ENCODE measurements at places on chromosomes 12 and 14.

DNA sequence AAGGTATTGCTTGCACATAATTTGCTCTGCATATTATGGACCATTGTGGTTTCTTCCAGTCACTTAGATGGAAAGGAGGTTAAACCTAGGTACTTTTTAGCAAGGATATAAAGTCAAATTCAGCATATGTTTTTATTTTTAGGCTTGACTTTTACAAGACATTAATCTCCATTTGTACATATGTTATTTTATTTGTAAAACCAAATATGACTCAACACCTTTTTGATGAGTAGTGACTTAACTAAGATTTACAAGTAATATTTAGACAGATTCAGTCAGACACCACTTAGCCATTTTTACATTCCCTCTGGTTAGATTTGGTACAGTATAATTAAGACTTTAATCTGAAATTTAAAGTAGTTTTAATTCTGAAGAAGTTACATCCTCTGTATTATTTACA is 55.0 kb downstream of the BHLHE41 start:
- H3K27ac ChIP-seq, result no peak overlapping the region
- H3K27me3 ChIP-seq, result no peaks in the 10 kb centered on the region
- no peaks in the 10 kb centered on the region for H3K36me3 ChIP-seq
- H3K4me3 ChIP-seq, result no peak overlapping the region
- DNase-seq, result no peak

GRCh38 chr12:102326982-102327381 is 129.3 kb upstream of the PMCH start:
- H3K4me1 ChIP-seq, result no peaks in the 10 kb centered on the region
- no peak for DNase-seq
- no peaks in the 10 kb centered on the region for H3K36me3 ChIP-seq
- no peak overlapping the region for H3K4me3 ChIP-seq

DNA sequence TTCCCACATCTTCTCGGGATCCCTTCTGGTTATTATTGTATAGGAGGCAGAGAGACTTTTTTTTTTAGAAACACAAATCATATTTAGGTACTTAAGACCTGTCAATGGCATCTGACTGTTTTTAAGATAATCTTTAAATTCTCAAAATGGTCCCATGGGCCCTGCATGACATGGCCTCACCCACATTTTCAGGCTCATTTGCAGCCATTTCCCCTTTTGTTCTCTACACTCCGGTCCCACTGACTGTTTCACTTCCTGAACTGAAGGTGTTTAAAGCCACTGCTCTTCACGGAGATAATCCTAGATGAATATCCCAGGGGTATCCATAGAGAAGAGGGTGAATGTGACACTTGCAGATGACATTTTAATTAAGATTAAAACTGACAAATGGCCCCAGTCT is 12.3 kb upstream of the C12orf71 start:
- no peaks in the 10 kb centered on the region for H3K4me1 ChIP-seq
- no peak overlapping the region for H3K27ac ChIP-seq
- DNase-seq, result no peak
- H3K27me3 ChIP-seq, result peaks cover 3% of the 10 kb centered on the region
- H3K36me3 ChIP-seq, result no peaks in the 10 kb centered on the region

DNA sequence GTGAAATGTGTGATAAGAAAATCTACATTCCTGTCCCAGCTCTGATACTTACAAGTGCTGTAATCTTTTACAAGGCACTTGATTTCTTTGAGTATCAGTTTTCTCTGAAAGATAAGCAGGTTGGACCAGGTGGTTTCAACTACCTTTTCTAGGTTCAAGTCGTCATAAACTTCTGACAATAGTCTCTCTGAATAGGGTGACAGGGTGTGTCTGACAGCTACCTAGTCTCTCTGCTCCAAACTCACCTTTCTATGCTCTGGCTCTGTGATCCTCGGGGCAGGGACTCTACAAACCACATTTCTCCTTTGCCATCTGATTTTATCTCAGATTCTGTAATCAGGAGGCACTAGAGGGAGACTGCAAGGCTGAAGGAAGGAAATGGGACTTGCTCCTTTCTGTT is 137.7 kb upstream of the SYT1 start:
- no peak for DNase-seq
- no peak overlapping the region for H3K27ac ChIP-seq
- H3K27me3 ChIP-seq, result no peaks in the 10 kb centered on the region
- no peak overlapping the region for H3K4me3 ChIP-seq
- peaks cover 3% of the 10 kb centered on the region for H3K4me1 ChIP-seq

DNA sequence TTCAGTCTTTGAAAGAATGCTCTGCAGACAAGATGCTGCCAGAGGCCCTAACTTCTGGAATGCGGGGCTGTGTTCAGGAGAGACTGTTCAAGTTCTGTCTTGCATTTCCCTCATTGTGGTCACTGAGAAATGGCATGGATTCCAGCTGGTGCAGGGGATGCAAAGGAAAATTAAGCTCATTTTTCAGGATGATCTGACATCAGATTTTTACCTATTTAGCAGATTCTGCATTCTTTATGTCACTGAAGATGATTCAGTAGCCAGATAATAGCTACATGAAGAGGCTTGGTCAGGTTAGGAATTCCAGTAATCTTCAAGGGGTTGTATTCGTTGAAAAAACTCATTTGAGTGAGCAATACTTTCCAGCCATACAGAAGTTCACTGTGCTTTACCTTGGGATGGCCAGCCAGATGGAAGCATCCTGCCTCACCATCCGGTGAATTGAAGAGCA is 16.1 kb upstream of the MFAP5 start:
- no peak overlapping the region for H3K4me3 ChIP-seq
- no peak overlapping the region for H3K27ac ChIP-seq
- no peak for DNase-seq
- no peaks in the 10 kb centered on the region for H3K4me1 ChIP-seq

- DNase-seq, result no peak
- no peaks in the 10 kb centered on the region for H3K4me1 ChIP-seq
- H3K27me3 ChIP-seq, result no peaks in the 10 kb centered on the region
Observed at GRCh38 chr12:6047249-6048237, 76.9 kb downstream of the VWF start.

GRCh38 chr12:107884769-107885694 is 110.5 kb downstream of the ASCL4 start:
- no peak overlapping the region for H3K27ac ChIP-seq
- no peaks in the 10 kb centered on the region for H3K4me1 ChIP-seq
- H3K27me3 ChIP-seq, result peaks cover 4% of the 10 kb centered on the region
- H3K4me3 ChIP-seq, result no peak overlapping the region
- H3K36me3 ChIP-seq, result no peaks in the 10 kb centered on the region
- no peak for DNase-seq

DNA sequence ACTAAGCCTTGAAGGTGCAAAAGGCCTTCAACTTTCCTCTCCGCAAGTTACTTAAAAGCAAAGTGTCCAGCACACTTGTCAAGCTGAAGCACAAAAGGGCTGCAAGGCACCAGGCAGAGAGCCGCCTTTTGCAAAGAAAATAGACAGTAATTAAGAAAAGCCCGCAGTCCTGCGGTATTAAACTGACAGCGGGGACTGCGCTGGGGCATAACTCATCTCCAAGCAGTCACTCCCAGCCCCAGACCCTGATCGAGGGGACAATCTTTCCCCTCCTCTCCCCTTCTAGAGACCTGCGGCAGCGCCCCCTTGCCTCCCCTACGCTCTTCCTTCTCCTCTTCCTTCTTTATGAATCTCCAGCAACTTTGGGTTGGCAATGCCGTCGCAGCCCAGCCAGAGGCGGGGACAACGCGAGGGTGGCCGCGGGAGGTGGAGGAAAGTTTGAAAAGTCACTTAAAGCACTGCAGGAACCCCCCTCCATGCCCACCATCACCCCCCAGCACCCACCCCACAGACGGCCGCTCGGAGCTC is 200.9 kb upstream of the CAND1 start:
- DNase-seq, result no peak
- H3K27me3 ChIP-seq, result peaks cover 12% of the 10 kb centered on the region
- no peaks in the 10 kb centered on the region for H3K36me3 ChIP-seq

Data from Panc1 (cell line).